Activated CD4-positive, alpha-beta T cell treated with anti-CD3 and anti-CD28 coated beads, Interleukin-2, amount 50 U/mL, for 48 hours (primary cell): ENCODE measurements at places on chromosomes 3 and 15.

- no peak for DNase-seq
Measured at GRCh38 chr3:54008744-54009143, 113.6 kb upstream of the CACNA2D3 start.

DNA sequence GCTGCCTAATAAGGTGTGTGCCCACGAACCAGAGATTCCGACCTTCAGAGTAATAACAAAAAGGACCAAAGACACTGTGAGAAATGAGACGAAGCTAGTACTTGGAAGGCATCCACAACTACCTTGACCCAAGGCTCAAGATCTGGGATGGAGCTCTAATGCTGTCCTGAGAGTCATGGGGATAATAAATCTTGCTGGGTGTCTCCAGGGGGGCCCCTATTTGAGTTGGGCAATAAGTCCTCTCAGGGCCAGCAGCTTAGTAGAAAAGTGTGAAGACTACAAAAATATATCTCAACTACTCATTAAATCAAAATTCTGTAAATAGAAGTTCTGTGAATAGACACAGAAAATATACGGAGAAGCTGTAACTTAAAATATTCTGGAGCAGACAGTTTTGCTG is 2.9 kb upstream of the NDN start:
- no peak for DNase-seq

GRCh38 chr3:196321162-196321561 is 3.1 kb upstream of the DYNLT2B start:
- no peak for DNase-seq

DNA sequence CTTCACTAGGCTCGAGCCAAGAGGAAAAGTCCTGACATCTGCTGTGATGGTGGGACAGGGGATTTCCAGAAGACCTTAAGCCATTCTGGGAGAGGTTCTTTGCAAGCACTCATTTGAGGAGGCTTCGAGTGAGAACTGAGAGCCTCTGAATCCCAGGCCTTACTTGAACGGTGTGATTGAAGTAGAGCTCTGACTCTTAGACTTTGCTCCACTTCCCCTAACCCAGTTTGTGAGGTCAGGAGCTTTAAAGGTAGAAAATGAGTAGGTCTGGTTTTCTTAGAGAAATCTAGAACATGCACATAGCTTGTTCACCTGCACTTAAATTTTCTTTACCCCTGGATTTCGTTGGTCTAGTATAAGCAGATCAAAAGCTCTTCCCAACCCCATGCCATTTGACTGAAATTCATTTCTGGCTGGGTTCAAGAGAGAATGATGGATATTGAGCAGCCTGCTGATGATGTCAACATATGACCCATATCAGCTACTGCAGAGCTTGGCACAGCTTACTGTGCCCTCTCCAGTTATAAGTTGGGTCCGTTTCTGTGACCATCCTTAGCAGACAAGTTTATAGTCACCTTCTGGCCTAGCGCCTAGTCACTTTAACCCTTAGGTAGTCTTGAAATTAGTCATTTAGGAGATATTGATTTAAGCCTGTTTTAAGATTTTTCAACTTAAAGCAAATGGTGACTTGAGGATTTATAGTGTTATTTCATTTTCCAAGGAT is 229.2 kb upstream of the CHRM5 start:
- no peak for DNase-seq

DNA sequence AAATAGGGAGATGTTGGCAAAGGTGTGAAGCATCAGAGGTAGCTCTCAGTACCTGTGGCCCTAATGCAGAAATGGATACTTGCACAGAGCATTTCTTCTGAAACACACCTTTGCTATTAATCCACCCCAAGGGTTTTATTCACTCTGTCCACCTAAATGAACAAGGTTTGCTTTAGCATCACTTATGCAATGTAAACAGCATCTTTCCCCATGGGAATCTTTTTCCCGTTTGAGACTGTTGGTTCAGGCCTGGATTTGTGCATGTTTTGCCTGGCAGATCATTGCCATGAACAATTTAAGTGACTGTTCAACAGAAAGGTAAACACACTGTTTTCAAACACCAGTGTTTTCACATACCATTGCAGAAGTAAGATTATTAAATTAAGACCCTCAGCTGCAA is 508.3 kb downstream of the SOX2 start:
- DNase-seq, result no peak

- no peak for DNase-seq
Measured at GRCh38 chr15:67267951-67268941, 13.7 kb downstream of the IQCH start.

- no peak for DNase-seq
Measured at GRCh38 chr3:144053121-144053520, 81.5 kb downstream of the DIPK2A start.

DNA sequence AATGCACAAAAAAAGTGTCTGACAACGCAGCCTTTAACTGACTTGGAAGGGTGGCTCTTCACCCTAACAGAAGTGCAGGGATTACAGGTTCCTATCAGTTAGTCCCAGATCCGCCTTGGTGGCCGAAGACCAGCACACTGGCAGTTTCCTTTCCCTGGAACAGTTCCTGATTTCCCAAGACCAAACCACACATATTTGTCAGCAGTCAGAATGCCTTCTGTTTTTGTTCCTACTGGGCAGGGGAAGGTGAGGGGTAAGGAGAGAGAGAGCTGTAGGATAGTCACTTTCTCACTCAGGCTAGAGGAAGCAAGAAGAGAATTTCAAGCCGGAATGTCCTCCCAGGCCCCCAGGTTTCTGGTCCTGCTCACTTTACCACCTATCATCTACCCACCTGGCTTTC is 9.2 kb downstream of the CXCR6 start:
- DNase-seq, result no peak

GRCh38 chr3:100963041-100963440 is 30.2 kb downstream of the ABI3BP start:
- no peak for DNase-seq

DNA sequence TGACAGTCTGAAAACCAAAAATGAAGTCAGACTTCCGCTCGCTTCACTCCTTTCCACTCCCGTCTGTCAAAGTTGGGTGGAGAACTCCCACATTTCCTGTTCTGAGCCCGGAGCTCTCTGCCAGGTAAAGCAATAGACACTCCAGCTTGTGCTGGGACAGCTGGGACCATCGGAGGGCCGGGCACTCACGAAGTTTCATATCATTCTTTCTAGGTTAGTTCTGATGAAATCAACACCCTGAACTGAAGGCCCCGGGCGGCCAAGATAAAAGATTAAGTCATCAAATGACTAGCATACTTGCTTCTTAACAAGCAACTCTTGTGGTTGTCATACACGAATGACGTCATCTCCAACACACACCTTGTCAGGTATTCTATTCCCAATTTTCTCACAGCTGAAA is 42.1 kb downstream of the MAGI1 start:
- no peak for DNase-seq

DNA sequence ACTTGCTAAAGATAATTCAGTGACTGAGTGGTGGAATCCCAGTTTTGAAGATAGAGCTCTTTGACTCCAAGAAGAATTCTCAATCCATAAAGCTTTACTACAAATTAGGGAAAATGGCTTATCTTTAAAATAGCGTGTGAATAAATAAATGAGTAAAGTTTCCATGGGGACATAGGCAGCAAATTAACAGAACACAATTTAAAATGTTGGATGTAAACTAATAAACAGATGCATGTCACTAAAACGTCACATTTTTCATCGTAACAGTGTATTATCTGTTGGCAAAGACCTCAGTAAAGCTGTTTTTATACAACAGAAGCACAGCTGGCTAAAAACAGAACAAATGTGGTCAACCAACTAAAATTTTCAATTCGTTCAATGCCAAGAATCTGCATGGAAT is 913.9 kb upstream of the CFAP20DC start:
- no peak for DNase-seq

GRCh38 chr15:23033979-23034378 is 5.4 kb downstream of the TUBGCP5 start:
- no peak for DNase-seq

DNA sequence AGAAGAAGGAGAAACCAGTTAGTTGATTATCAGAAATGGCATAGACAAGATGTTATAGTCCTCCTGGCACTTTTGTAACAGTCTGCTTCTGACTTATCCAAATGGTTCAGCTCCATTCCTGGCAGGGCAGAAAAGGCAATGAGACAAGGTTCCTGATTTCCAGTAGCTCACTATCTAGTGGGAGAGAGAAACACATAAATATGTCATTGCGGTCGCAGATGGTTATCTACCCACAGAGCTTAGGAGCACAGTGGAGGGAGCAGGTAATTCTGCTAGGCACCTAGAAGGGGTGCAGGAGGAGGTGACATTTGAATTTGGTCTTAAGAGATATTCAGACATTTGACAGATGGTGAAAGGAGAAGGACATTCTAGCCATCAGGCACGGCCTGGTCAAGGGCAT is 78.1 kb downstream of the TAMM41 start:
- DNase-seq, result no peak

GRCh38 chr3:44065311-44066094 is 176.2 kb upstream of the TOPAZ1 start:
- no peak for DNase-seq

DNA sequence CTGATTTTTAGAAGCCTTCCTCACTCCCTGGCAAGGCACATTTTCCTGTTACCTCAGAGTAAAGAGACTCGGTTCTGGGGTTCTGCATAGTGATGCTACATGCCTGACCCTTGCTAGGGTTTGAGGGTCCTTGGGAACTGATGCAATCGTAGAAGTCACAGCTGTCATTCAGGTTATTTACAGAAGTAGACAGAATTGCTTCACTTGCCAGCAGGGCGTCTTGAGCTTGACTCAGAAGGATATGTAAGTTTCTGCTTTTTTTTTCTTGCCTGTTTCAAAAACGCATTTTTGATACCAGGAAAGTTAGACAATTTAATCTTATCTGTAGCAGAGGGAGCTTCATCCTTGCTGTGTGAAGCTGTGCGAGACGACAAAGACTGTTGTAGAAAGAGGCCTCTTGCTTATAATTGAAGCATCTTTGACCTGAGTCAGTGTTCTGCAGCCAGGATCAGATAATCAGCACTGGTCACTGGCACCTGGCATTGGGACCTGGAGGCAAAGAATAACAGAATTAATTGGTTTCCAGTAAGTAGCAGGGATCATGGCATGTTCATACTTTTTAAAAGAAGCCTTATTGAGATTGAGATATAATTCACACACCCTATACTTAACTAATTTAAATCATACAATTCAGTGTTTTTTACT is 24.8 kb downstream of the CACNA1D start:
- no peak for DNase-seq

- DNase-seq, result peak; percentile 54
Measured at GRCh38 chr3:161851941-161852566, 355.4 kb downstream of the OTOL1 start.

GRCh38 chr15:31151301-31152233 is 50.0 kb upstream of the TRPM1 start:
- DNase-seq, result no peak

GRCh38 chr15:59344311-59344710 is 28.4 kb downstream of the MYO1E start:
- no peak for DNase-seq

DNA sequence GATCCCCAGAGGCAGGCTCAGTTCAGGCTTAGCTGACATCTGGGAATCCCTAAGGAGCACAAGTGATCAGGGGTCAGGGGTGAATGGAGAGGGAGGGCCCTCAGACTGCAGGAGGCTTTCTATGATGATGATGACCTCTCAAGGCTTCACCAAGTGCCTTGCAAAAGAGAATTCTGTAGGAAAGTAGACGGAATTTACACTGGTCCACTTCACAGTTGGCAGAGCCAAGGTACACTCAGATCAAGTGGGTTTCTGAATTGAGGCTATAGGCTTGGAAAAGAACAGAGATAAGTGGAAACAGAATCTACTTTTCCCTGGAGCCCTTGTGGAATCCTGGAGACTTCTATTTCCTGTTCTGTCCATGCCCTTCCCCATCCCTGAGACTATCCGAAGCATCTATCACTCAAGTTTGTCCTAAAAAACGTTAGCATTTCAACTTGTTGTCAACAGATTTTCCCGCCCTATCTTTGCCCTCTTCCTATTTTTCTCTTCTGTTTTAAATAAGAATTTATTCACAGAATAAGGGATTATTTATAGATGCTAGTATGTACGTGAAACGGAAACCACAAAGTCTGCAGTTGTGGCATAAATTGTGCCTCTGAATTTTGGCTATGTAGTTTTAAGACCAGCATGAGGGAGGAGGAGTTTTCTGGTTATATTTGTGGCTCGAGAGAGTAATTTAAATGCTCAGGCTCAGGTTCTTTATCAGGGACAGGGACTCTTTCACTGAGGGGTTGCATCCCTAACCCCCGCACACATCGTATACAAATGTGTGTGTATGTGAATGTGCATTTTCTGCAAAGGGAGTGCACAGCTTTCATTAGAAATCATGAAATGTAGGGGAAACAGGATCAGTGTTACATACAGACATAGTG is 12.8 kb downstream of the GCSAM start:
- DNase-seq, result no peak

GRCh38 chr3:99741588-99741987 is 76.1 kb upstream of the CMSS1 start:
- no peak for DNase-seq

DNA sequence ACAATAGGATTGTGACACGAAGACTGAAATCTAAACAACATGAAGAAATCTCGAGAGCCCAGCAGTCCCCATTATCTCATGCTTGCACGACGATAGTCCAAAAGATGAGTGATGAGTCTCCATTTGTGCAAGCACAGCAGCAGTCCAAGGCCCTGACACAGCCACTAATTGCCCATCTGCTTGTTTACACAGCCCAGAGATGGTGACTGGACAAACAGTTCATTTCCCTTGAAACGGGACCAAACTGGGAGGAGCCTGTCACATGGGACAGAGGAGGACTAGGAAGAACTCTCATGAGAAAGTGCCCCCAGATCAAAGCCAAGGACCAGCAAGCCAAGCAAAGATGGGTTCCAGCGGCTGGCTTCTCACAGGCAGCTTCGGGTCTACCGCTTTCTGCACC is 121.0 kb downstream of the GREM1 start:
- no peak for DNase-seq

GRCh38 chr15:83066034-83066733 is 868 bp downstream of the BTBD1 start:
- peak; percentile 14 for DNase-seq

GRCh38 chr15:38563723-38564519 is 693 bp downstream of the RASGRP1 start:
- peak; percentile 91 for DNase-seq

DNA sequence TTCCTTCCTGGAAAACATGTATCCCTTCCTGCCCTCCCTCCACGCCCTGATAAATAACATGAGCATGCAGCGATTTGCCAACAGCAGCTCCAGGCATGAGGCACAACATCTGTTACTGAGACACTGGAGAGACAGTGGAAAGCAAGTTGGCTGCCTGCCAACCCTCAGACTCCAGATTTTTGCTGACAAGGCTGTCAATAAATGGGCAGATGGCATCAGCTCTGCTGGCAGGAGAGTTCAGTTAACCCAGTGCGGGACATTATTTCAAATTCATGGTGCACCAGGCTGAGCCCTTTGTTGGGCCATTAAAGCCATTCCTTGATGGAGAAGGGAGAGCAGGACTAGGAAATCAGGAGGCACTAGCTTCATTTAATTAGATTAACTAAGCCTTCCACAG is 293.3 kb downstream of the MEX3B start:
- DNase-seq, result no peak

DNA sequence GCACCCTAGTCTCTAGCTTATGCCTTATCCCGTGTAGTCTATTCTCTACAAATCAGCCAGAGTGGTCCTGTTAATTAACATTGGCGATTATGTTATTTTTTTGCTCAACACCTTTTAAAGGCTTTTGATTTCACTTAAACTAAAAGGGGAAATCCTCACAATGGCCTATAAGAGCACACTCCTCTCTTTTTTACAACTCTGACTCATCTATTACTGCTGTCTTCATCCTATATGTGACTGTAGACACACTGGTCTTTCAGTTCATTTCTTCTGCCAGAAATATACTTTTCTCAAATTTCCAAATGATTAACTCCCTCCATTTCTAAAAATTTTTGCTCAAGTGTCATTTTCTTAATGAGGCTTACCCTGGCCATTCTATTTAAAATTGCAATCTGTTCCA is 143.4 kb downstream of the NSUN3 start:
- no peak for DNase-seq
